ENCODE measurements at places on chromosomes 2 and 18.

DNA sequence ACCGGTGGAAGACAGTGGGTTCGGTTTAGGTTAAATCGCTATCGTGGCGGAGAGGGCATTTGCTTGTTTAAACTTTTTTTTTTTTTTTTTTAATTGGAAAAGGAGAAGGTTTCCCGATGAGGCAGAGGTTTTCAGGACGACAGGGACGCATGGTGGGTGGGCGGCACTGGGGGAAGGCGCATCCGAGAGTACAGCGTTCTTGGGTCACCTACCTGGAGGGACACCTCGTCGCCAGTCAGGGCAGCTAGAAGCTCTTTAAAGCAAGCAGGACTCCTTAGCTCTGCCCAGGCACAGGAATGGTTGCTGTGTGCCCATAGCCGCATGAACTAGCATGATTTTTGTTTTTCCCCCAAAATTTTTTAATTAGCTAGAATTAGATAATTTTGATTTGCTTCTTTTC, 437 bp downstream of the LDLRAD4 start:
- no peak for DNase-seq

- DNase-seq: no peak
Observed at GRCh38 chr2:197052356-197052755, 125.8 kb upstream of the PGAP1 start.

GRCh38 chr2:189285962-189286645, 106.5 kb upstream of the COL5A2 start:
- DNase-seq: no peak

- DNase-seq: no peak
Observed at GRCh38 chr2:150133623-150134022, 353.8 kb downstream of the RND3 start.

- peak; percentile 83 for DNase-seq
Observed at GRCh38 chr2:160492401-160493226, 993 bp downstream of the RBMS1 start.

DNA sequence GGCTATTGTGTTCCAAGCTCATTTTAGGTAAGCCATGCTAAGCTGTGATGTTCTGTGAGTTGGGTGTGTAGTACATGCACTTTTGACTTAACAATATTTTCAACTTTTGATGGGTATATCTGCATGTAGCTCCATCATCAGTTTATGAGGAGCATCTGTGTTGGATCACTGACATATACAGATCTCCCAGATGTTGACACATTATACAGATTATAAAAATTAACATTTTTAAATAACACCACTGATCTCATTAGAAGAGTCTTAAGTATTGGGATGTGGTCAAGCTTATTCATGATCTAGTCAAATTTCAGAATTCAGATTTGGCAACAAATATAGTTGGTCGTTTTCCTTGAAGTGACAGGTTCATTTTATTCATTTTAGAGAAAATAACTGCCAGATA, 51.7 kb downstream of the CAB39 start:
- no peak for DNase-seq

DNA sequence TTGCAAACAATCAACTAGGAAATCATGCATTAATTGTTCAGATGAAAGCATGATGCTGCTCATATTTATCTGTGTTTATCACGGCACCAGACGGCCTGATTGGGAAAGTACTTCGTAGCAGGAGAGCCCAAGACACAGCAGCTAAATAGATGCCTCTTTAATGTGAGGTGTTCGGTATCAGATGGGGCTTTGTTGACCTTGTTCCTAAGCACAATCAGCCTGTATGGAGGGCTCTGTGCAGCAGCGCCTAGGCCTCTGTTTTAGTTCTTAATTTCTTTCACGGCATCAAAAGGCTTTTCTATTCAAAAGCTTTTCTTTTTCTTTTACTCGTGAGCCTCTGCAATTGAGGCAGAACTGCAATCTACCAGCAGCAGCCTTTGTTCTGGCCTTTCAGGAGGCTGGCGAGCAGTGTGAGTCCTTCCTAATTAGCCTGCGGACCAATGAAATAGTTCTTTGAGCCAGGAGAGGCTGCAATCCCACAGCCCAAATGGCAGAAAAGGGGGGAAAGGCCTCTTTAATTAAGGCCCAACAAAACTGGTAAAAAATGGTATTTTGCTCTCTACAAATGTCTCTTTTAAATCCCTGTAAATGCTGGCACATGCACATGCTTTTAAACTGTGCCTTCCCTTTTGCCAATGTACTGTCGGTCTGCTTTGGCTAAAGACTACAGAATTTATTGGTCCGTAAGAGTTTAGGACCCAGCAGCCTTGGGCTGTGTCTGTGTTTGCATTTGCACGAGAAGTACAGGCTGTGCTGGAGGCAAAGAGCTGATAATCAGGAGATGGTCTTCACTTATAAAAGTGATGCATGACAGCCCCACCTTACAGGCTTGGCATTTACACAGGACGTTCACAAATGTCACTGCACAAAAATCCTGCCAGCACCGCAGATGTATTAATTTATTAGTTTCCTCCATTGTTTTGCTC, 159.6 kb downstream of the RND3 start:
- DNase-seq: no peak

DNA sequence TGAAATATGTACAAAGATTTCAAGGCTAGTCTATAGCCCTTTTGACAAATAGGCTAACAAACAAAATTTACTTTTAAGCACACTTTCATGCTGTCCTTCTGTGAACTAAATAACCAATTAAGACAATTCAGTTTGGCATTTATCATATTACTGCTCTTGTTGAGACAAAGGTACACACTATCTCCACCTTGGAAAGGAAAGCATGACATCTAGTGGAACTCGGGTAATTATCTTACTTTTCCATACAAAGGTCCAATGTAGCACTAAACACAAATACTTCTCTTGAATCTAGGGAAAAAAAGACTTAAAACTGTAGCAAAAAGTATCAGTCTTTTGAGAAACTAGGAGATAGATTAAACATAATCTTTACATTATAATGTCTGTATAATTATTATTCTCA, 125.0 kb upstream of the CD226 start:
- no peak for DNase-seq

GRCh38 chr2:123456416-123456815, 568.7 kb upstream of the CNTNAP5 start:
- DNase-seq: no peak

GRCh38 chr18:49949951-49950395, 136.6 kb upstream of the ACAA2 start:
- DNase-seq: no peak

DNA sequence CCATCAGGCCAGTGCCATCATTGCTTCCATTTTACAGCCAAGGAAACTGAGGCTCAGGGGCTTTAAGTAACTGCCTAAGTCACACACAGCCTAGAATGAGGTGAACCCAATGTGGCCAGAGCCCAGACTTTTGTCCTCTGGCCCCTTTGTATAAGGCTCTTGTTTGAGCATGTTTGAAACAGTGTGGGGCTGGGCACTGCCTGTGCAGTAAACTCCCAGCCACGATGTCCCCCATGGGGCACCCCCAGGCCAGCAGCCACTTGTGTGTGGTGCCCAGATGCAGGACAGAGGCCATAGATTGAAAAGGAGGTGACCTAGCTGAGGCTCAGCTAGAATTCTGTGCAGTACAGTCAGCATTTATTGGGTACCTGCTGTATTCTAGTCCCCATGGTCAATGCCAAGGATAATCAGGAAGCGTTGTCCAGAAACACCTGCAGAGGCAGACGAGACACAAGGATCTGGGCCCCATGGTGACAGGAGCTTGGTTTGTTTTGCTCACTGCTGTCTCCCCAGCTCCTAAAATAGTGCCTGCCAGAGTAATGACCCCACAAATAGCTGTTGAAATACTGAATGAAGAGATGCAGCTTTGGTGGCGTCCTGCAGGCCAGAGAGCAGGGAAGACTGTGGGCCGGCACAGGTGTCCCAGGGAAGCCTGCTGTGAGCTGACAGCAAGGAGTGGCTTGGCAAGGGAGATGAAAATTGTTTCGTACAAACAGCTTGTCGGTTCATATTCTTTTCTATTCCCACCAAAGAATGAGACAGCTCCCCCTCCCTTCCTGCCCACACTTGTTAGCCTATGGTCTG, 160.7 kb downstream of the LDLRAD4 start:
- peak; percentile 55 for DNase-seq

- no peak for DNase-seq
Observed at GRCh38 chr18:77316008-77316407, 66.4 kb downstream of the GALR1 start.

- no peak for DNase-seq
Observed at GRCh38 chr18:21100678-21101077, 10.9 kb downstream of the ROCK1 start.

DNA sequence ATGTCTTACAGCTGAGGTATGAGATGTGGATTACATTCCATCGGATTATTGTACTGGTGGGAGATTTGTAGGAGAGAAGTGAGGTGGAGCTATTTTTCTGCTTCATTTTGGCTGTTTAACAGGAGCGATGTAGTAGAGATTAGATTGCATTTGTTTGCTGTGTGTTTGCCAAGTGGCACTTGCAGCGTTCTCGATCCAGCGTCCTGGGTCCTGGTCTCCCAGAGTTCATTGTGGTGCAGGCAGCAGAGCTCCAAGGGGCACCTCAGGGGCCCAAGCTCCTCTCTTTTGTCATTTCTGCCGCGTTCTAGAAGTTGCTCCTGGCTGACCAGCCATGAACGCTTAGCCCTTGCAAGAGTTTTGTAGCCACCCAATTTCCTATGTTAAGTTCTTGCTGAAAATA, 210.1 kb upstream of the APCDD1 start:
- DNase-seq: no peak

GRCh38 chr2:218991674-218992168, 1.5 kb downstream of the CRYBA2 start:
- no peak for DNase-seq

- DNase-seq: no peak
Observed at GRCh38 chr2:162127422-162127821, 24.6 kb downstream of the GCG start.

- no peak for DNase-seq
Observed at GRCh38 chr2:62641936-62642335, 63.6 kb upstream of the EHBP1 start.

Data from activated CD8-positive, alpha-beta memory T cell treated with anti-CD3 and anti-CD28 coated beads for 24 hours (primary cell).